GF-D8 (cell line): ENCODE measurements at places on chromosomes 12 and 14.

- no peak for DNase-seq
Measured at GRCh38 chr14:50744231-50744630, 76.1 kb upstream of the SAV1 start.

GRCh38 chr12:107558816-107559382 is 126.7 kb upstream of the PWP1 start:
- no peak for DNase-seq

DNA sequence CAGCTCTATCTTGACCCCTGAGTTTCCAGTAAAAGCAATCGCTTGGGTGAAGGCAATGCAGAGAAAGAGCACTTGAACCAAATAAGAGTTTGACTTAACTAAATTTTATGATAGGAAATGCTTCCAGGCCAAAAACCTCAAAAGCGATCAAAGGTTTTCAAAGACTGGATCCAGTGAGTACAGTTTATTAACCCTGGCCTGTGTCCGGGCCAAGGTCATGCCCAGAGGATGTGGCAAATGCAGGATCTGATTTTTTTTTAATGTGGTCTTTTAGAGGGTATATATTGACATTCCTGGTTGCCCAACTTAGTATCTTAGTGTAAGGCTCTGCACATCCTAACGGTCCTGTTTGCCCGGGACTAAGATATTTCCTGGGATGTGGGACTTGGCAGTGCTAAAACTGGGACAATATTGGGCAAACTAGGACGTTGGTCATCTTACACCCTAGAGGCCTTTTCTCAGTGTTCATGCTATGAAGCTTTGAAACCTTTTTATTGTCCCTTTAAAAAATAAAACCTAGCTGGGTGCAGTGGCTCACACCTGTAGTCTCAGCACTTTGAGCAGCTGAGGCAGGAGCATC is 40.1 kb upstream of the TMED10 start:
- DNase-seq = no peak

DNA sequence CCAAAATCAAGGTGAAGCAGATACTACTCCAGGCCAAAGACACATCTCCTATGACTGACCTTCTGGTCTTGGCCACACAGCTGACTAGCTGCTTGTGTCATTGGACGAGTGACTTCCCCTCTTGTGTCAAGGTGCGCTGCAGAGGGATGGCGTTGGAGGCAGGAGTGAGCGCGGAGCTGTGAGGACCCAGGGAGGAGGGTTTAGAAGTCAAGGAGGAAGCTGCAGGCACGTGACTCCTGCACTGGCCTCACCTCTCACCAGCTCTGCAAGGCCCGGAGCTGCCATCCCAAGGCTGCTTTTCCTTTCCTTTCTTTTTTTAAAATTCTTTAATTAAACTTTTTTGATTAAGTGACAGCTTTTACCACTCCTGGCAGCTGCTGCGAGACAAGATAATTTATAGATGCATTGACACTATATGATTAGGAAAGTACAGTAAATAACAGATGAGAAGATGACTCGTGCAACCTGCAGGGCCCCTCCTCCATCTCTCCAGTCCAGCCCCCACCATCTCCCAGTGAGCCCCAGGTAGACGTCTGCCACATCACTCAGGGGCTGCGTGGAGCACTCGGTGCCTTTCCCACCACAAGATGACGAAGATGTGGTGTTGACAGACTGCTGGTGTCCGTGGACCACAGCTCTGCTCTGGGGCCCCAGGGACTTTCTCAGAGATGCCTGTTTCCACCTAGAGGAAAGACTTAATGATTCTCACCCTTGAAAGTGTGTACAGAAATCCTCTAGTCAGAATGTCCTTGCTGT is 350.6 kb downstream of the CACNA1C start:
- no peak for DNase-seq

DNA sequence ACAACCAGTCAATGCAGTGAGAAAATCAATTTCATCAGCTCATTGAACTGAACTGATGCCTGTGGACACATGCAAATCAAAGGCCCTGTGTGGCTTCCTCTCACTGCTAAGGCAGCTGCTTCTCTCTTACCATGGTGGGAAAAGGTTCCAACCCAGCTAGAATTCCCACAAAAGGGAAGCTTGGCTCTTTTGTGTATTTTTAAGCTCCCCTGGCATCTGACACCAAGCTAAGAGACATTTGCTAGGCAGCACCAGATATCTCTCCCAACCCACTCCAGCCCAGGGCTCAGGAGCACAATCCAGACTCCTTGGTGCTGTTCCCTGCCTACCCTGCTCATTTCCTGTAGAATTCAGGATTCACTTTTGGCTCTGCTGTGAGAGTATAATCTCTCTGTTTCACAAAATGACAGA is 129.6 kb downstream of the GXYLT1 start:
- no peak for DNase-seq

GRCh38 chr14:75709207-75709812 is 48.3 kb downstream of the TTLL5 start:
- DNase-seq = no peak

- no peak for DNase-seq
Measured at GRCh38 chr12:13740149-13740545, 241.3 kb downstream of the GRIN2B start.

GRCh38 chr12:72271451-72272090 is 599 bp upstream of the TRHDE start:
- no peak for DNase-seq

GRCh38 chr14:89489761-89490437 is 72.9 kb upstream of the FOXN3 start:
- no peak for DNase-seq
